Stimulated activated naive CD8-positive, alpha-beta T cell treated with anti-CD3 and anti-CD28 coated beads, Interleukin-15, amount 100 ng/mL, for 72 hours (primary cell): ENCODE measurements at places on chromosomes 2 and 18.

- DNase-seq, result no peak
These were observed 402.7 kb upstream of the SALL3 start for GRCh38 chr18:78576967-78577366.

GRCh38 chr2:76391678-76392077, 681.0 kb upstream of the GCFC2 start:
- no peak for DNase-seq

- DNase-seq, result no peak
These were observed 63.6 kb downstream of the CTNNA2 start for GRCh38 chr2:79576451-79576850.

- no peak for DNase-seq
These were observed 482.5 kb downstream of the STK39 start for GRCh38 chr2:167764772-167765341.

DNA sequence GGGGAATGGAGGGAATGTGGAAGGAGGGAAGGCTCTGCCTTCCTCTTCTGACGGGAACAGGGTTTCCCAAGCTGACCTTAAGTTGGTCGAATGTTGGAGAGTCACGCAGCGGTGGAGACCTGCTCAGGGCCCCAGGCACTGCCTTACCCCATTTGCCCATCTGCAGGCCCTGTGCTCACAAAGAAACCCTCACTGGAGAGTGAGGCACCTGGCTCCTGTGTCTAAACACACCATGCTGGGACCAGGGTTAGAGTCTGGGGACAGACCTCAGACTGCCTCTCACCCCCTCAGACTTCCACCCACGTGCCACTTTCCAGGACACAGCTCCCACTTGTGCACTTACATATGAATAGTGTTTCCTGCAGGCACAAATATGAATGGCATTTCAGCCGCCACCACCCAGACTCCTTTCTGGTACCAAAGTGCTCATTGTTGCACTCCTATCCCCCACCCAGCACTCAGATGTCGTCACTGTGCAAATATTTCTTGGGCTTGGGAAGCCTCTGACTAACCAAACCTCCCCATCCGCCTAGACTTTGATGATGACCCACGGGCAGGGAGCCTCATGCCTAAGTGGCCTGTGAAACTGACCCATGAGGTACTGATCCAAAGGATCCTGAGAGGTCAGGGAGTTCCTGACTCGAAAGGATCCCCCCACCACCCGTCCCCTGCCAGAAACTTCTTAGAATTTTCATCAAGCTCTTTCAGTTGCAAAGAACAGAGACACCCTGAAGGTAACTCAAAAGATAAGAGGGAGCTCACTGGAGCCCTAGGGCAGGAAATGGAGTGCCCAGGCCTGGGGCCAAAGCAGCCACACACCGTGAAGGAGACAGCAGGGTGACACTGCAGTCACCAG, 78.3 kb downstream of the STPG4 start:
- DNase-seq, result no peak

- no peak for DNase-seq
These were observed 1060.6 kb upstream of the FANCL start for GRCh38 chr2:59301466-59302402.

- no peak for DNase-seq
These were observed 143.3 kb upstream of the BCL2L11 start for GRCh38 chr2:110977403-110977802.

- no peak for DNase-seq
These were observed 104.8 kb upstream of the TFPI start for GRCh38 chr2:187658952-187659525.

DNA sequence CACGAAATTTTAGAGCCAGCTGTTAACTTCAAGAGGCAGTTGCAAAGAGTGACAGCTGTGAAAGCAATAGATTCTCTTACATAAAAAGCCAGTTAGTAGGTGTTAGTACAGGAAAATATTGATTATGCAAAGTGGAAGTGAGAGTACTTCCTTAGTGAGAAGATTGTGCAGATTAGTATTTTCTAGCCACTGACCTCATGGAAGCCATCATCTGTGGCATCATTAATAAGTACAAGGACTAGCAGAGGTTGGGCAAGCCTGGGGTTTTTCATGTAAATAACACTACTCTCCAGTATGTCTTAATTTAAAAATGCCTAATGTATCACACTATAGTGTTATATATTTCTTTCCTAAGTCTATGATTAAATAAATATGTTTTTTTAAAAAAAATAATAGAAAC, 166.2 kb upstream of the DTNA start:
- DNase-seq, result no peak
